ENCODE measurements at places on chromosomes 4 and X.
A peak's percentile ranks its signal among the peaks of the same experiment; 100 is the strongest.

DNA sequence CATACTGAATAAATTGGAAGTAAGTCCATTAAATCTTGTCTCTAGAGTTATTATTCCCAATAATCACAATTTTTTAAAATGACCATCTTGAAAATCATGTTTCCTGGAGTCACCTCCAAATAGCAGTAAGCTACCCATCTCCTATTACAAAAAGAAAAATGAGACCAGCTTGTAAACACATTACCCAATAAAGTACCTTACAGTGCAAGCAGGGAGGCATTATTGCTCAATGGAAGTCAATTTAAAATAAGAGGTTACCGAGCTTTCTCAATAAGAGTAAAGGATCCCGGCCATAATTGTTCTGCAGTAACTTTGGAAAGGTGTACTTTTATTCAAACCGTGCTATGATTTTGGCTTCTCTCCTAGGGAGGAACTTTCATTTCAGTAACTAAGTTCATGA is 78.0 kb downstream of the DMD start:
- DNase-seq: no peak

- DNase-seq: no peak
Measured at GRCh38 chrX:119549327-119550016, 15.7 kb downstream of the STEEP1 start.

GRCh38 chr4:85672959-85673358 is 198.0 kb downstream of the ARHGAP24 start:
- DNase-seq: no peak

- DNase-seq: no peak
Measured at GRCh38 chrX:18861511-18861910, 122.4 kb downstream of the PHKA2 start.

GRCh38 chr4:3707423-3708102 is 58.6 kb upstream of the ADRA2C start:
- DNase-seq: no peak

GRCh38 chr4:187711586-187711985 is 284.0 kb upstream of the ZFP42 start:
- DNase-seq: no peak

GRCh38 chr4:57125996-57126395 is 15.8 kb upstream of the IGFBP7 start:
- no peak for DNase-seq

- no peak for DNase-seq
Measured at GRCh38 chrX:96590403-96590802, 94.2 kb upstream of the DIAPH2 start.

- DNase-seq: no peak
Measured at GRCh38 chrX:70264784-70265183, 3.4 kb upstream of the ARR3 start.

GRCh38 chrX:110519906-110520452 is 161.3 kb downstream of the RTL9 start:
- DNase-seq: no peak

DNA sequence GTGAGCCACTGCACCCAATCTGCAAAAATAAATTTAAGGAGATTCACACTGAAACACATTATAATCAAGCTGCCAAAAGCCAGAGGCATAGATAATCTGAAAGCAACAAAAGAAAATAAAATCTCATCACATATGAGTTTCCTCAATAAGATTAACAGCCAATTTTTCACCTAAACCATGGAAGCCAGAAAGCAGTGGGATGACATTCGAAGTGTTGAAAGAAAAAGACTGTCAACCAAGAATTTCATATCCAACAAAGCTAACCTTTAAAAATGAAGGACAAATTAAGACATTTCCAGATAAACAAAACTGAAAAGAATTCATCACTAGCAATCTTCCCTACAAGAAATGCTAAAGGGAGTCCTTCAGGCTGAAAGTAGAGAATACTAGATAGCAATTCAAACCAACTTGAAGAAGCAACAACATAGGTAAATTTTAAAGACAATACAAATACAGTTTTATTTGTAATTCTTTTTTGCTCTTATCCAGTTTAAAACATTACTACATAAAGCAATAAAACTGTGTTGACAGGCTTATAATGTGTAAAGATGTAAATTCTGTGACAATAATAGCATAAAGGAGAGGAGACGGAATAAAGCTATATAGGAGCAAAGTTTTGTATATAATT is 23.1 kb upstream of the KLHL8 start:
- DNase-seq: no peak

DNA sequence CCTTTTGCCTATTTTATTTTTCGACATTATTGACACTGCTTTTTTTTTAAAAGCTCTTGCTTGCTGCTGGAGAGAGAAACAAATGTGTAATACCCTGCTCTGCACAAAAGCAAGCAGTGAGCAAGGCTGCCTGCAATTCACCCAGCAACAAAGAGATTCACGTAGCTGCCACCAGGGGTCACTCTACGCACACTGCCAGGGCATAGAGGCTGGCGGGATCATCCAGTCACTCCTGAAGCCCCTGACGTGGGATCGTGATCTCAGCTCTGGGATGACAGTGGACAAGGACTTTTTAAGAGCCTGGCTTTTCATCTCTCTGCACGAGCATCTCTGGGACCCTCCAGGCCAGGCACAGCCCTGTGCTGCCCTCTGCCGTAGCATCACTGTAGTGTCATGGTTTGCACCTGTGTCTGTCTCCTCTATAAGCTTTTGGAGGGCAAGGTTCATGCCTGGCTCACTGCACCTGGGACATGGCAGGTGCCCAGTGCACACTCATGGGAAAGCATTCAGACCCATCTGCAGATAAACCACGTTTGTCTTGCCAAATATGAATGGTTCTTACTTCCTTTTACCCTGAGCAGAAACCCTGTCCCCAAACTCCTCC is 19.8 kb downstream of the C4orf50 start:
- DNase-seq: peak; percentile 39

DNA sequence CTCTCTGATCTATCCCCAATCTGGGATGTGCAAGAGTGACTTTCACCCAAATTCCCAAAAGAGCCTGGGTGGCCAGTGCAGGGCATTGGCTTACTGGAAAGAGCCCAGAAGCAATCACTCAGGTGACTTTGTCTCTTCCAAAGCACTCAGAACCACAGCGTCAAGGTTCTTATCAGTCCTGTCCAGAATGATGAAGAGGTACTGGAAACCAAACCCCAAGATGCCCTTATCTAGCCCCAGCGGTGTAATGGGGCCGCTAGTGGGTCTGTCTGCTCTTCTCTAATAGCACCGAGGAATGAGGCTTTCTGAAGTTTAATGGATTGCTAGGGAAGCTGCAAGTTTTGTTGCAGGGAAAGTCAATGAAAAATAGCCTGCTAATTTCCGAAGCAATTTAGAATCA is 21.6 kb downstream of the CLNK start:
- no peak for DNase-seq

- DNase-seq: no peak
Measured at GRCh38 chr4:89307446-89308160, at the start of gene GPRIN3. TSS of gene GPRIN3 (minus strand) at chr4:89307800. CDS start at chr4:89250110, 57,690 bp downstream.

DNA sequence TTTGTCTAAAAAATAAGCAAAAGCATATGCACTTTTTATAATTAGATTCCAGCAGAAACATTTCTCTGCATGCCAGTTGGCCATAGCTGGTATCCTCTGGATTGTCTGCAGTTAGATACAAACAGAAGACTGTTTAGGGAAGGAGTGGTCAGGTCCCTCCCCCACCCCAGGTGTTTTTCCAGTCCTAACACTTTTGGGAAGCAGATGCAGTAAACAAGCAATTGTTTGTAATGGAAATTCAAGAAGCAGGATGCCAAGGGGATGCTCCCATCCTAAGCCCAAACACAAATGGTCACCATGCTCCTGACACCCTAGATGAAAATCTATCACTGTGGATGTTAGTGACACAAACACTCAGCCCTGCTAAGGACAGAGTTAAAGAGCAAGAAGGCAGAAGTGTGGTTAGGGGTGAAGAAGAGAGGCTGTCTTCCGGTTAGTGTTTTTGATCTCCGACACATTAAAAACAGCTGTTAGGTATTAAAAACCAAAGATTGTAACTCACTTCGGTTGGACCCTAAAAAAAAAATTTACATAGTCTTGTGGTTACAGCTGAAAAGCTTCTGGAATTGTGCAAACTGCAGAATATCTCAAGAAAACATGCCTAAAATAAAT is 7.9 kb downstream of the LEF1 start:
- DNase-seq: no peak

GRCh38 chr4:177185151-177185550 is 124.5 kb upstream of the NEIL3 start:
- no peak for DNase-seq

DNA sequence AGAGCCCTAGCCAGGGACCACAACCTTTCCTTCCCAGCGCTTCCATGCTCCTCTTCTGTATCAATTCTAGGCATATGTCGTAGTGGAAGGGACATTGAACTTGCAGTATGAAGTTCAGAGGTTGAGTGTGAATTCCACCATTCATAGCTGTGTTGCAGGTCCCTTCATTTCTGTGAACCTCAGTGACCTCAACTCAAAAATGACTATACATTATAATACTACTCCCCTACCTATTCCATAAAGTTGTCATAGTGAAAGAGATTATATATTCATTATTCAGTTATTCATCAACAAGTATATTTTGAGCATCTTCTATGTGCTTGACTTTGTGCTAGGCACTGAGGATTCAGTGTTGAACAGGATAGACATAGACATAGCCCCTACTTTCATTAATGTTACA is 28.0 kb downstream of the SH3BGRL start:
- no peak for DNase-seq

DNA sequence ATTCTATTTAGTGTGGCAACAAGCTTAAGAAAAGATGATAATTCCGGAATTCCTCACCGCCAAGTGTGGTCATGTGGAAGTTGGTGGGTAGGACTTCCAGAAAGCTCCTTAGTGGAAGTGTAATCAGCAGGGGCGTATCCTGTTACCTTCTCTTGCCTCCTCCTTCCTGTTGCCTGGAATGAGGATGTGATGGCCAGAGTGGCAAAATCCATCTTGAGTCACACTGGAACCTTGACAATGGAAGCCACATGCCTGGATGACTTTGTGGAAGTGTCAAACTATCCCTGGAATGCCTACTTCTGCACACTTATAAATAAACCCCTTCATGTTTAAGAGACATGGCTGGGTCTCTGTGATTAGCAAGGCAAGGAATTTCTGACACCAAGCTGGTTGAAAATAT is 191.0 kb downstream of the PRDM5 start:
- DNase-seq: peak; percentile 31

GRCh38 chr4:176587920-176588319 is 204.8 kb downstream of the VEGFC start:
- DNase-seq: no peak

DNA sequence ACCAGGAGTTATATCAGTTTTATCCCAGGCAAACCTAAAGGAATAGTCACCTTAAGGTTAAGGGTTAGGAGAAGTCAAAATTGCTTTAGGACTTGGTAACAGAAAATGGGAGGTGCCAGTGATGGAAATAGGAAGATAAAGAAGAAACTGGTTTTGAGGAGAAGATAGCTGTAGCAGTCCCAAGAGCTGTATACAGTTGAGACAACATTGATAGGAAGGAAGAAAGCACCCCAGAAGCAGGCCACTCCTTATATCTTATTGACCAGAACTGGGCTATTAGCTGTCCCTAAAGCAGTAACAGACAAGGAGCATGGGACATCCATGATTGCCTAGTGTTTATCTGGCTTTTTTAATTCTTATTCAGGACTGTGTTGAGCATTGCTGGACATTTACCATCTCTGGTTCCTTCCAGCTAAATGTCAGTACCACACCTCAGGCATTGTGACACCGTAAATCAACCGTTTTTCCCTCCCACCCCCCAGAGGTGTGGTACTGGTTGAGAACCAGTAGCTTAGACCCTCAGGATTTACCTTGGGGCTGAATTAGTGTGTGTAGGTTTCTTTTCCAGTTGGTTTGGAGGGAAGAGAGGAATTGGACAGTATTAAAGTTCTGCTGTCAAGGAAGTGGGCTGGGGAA is 2.0 kb upstream of the PGRMC2 start:
- no peak for DNase-seq

GRCh38 chr4:83219344-83220331 is 65.0 kb downstream of the COQ2 start:
- no peak for DNase-seq

- DNase-seq: no peak
Measured at GRCh38 chrX:790041-790506, 159.5 kb downstream of the SHOX start.

GRCh38 chr4:52939325-52939724 is 77.2 kb downstream of the RASL11B start:
- DNase-seq: no peak

- no peak for DNase-seq
Measured at GRCh38 chr4:38017609-38018008, 57.4 kb downstream of the PTTG2 start.

DNA sequence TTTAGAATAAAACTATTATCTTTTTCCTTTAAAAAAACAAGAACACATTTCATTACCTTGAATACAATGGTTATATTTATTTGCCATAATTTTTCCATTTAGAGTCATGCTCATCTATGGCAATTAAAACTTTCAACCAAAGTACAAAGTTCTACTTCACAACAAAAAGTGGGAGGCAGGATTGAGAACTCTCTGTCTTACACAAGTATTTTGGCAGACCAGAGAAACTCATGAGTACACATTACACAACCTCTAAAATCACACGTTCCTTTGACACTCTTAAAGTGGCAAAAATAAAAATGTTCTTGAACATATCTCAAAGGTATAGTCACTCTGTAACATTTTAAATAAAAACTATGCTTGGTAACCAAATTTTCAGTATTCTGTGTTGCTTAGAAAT is 213.4 kb downstream of the IL15 start:
- DNase-seq: no peak

DNA sequence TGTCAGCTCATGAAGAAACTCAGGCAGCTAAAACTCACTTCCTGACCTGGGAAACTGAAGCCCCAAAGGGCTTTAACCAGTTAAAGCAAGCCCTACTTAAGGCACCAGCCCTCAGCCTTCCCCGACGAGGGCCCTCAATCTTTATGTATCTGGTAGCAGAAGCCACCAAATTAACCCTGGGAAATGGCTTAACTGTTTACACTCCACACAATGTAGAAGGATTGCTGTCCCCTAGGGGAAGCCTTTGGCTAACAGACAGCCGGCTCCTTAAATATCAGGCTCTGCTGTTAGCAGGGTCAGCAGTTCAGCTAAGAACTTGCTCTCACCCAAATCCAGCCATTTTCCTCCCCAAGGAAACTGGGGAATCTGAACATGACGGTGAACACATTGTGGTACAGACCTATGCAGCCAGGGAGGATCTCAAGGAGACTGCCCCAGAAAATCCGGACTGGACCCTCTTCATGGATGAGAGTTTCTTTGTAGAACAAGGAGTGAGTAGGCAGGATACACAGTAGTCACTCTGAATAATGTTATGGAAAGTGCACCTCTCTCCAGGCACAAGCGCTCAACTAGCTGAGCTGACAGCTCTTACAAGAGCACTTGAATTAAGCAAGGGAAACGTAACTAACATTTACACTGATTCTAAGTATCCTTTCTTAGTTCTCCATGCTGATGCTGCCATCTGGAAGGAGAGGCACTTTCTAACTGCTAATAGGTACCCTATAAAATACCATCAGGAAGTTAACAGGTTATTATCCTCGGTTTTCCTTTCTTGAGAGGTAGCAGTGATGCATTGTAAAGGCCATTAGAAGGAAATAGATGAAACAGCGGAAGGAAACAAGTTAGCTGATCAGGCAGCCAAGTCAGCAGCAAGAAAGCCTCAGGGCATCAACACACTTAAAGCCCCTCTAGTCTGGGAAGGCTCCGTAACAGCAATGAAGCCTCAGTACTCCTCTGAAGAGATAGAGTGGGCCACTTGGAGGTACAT is 9.6 kb upstream of the NAF1 start:
- DNase-seq: no peak
